ENCODE measurements at places on chromosomes 3 and 15.

- no peak for DNase-seq
These were observed 5.5 kb upstream of the KY start for GRCh38 chr3:134656211-134656800.

GRCh38 chr15:34616613-34617012 lies 33.2 kb upstream of the GOLGA8B start:
- DNase-seq: no peak

DNA sequence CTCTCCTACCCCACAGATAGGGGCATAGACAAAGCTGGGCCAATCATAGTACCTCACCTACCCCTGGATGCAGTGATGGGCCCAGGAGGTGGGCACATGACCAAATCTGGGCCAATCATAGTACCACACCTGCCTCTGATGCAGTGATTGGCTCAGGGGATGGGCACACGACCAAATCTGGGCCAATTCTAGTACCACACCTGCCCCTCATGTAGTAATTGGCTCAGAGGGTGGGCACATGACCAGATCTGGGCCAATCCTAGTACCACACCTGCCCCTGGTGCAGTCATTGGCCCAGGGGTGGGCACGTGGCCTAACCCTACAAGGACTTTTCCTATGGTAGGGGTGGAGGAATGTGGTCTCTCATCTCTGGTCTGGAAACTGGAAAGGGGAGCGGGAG lies 56.9 kb upstream of the MEF2A start:
- DNase-seq: no peak

DNA sequence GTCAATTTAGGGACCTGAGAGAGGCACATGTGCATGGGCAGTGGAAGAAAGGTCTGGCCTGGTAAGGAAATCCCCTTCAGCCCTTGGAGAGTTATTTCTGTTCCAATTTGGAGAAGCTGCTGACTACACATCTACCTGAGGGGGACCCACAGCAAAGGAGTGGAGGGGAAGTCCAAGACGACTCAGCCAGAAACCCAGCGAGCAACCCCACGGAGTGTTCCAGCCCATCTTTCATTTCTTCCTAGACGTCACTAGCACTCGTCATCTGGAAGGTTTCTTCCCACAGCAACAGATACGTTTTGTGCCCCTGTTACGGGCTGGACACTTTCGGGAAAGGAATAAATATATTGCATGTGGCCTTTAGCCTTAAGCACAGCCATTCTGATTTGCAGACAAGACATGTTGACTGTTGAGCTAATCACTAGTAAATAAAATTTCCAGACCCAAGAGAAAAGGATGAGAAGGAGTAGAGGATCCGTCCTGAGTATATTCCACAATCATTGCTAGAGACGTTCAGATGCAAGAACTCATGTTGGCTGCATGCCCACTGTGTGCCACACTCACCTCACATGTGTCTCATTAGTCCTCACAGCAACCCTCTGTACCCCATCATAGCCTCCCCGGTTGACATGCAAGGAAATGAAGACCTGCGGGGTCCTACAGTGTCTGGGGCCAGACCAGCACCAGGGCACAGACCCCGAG lies 7.8 kb upstream of the FAM174B start:
- peak; percentile 17 for DNase-seq

- DNase-seq: no peak
These were observed 175.8 kb upstream of the NANOGP8 start for GRCh38 chr15:35260941-35261340.

- DNase-seq: no peak
These were observed 22.7 kb downstream of the ACAA1 start for GRCh38 chr3:38114052-38114874.

DNA sequence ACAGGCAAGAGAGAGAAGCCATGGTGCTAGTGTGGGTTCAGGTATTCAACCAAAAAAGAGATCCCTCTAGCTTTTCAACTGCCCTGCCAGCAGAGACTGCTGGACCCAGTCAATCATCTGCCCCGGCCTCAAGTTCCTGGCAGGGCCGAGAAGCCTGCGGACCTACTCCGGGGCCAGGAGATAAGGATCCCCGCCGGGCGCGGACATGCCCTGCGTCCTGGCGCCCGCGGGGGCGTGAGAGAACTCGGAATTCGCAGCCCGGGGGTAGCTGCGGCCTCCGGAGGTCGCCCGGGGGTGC lies 821 bp upstream of the MAGI1 start:
- DNase-seq: no peak

GRCh38 chr3:30493911-30494311 lies 112.5 kb upstream of the TGFBR2 start:
- DNase-seq: no peak

GRCh38 chr3:139611528-139611927 lies 66.2 kb downstream of the NMNAT3 start:
- DNase-seq: no peak

GRCh38 chr15:41256577-41257038 lies 25.5 kb downstream of the CHP1 start:
- no peak for DNase-seq

DNA sequence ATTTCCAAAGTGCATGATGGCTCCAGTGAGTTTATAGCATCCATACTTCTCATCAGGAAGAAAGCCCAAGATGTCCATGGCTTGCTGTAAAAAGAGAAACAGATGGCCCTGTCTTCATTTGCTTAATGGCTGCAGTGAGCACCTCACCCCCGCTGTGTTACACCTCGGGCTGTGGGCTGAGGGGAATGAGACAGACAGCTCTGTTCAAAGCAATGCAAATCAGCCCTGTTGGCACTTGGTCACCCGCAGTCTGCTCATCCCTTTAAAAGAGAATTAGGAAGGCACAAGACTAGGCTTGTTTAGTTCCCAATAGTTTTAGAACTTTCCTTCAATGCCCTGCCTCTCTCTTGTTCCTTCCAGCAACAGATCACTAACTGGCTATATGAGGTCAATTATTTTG lies 25.2 kb downstream of the MYH15 start:
- no peak for DNase-seq

DNA sequence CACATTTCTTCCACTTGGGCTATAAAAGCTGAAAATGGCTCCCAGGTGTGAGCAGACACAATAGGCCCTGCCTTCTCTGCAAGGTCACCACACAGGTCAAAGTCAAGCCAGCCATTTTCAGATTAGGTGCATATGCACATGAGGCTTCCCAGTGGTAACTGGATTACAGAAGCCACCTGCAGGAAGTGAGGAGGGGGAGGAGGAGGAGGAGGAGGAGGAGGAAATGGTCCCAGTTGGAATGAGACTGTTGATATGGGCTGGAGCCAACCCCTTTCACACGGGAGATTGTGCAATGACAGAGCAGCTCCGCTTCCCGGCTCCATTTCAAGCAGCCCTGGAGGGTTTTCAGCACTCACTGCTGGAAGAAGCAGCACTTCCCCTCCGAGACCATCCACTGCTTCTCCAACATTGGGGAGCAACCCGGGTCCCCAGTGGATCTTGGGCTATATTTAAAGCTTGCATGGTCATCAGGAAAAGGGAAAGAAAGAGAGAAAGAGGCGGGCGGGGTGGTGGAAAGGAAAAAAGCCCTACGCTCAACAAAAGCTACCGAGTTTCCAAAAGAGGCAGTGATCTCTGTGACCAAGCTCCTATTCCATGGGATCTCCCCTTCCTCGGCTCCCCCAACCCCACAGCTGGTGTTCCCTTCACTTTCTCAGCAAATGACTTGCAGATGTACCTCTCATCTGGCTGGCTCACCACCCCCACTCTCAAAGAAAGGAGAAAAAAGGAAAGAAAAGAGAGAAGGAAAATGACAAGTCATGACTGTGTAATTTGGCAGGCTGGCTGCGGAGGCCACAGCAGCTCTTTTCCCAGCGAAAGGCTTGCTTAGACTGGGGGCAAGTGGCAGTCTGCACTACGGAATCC lies 58.3 kb downstream of the LRIG1 start:
- DNase-seq: no peak

DNA sequence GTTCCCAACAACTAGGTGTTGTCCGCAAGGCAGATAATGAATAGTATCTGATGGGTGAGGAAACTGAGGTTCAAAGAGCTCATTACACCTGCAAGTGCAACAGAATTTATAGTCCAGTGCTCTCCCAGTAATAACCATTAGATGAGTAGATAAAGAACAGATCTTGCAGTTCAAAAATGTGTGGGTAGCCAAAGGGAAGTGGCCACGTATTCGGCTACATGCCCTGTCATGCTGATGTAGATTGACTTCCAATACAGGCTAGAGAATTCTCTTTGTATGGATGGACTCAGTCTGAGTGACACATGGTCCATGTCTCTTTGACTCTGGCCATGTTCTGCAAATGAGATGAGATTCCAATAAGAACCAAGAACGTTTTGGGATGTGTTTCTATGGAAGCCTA lies 187.9 kb upstream of the LPP start:
- no peak for DNase-seq

- DNase-seq: no peak
These were observed 263.8 kb downstream of the TBC1D5 start for GRCh38 chr3:17478673-17479072.

GRCh38 chr3:85725809-85726208 lies 767.0 kb downstream of the CADM2 start:
- DNase-seq: no peak

GRCh38 chr3:56154297-56154696 lies 314.0 kb downstream of the ERC2 start:
- no peak for DNase-seq

DNA sequence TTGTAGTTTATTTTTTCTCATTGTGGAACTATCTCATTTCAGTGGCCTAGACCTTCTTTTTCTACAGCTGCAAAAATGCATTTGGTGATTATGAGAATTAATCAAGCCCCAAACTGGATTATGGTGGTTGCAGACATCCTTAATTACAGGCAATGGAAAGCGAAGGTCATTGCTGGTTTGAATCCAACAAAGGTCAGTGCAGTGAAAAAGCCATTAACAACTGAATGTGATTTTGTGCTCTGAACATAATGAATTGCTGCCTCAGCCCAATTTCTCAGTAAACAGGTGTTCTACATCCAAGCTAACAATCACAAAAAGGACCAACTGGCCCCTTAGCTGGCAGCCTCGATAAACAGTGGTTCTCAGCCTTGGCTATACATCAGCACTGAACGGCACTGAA lies 260.1 kb upstream of the DPPA4 start:
- DNase-seq: no peak

Data from activated naive CD4-positive, alpha-beta T cell treated with Interleukin-2 at 50 U/mL for 16 hours (primary cell).